CD4-positive, alpha-beta T cell treated with Interleukin-10 for 1 hour (primary cell): ENCODE measurements at places on chromosomes 5 and 9.

DNA sequence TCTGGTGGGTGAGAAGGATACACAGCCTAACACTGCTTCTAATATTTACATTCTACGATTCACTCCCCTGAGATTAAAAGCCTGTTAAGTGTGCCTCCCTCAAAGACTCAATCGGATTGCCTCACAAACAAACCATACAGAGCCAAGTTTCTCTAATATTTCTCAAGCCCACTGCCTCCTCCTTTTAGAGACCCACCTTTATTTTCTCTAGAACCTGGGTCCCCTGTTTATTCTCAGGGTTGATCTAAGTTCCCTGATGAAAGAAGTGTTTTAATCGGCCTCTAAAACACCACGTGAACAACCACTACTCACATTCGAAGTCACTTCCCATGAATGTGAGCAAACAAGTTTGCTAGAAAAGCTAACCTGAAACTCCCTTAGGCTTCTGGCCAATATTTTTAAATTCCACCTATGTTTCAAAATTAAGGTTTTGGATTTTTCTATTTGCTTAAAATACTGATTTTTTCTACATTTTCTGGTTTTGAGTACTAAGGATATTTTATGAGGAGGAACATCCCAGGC is 76.5 kb downstream of the GLIS3 start:
- DNase-seq = no peak

DNA sequence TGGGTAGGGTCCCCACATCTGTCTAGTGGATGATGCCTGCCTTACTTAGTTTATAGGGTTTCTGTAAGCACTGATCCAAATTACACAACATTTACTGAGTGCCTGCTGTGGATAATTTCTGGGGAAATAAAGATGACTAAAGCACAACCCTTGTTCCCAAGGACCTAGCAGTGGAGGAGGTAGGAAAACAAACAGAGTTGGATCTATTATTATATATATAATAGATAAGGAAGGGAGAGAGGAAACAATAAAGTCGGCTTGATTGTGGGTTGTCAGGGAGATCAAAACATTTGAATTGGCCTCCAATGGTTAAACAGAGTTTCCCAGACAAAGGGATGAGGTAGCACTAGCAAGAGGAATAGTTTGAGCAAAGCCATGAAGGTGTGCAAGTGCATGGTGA is 14.0 kb downstream of the IL33 start:
- DNase-seq = no peak

DNA sequence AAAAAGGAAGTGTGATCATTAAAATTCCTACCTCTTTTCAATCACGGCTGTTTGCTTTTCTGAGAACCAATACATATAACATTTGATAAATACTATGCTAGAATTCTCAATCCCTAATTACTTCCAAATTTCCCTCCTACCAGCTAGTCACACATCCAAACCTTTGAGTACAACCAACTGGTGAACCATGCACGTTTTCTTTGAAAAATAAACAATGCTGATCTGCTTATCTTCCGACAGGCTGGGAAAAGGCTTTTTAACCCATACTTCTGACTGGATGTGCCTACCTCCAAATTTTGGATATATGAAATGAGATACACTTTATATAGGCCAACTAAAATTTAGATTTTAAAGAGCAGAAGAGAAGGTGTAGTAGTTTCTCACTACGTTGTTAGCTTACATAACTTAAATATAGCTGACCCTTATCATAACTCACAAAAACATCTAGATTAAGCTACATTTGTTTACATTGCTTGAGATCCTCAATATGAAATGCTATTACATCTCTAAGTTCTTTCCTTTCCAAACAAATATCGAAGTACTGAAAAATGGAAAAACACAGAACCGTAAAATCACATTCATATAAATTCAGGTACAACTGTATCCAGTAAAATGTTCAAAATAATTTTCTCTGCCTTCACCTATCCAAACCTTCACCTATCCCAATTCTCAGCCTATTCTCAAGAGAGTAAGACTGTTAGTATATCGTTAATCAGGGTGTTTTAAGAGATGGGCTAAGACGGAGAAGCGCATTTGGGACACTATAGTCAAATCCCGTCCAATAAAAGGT is 2.1 kb downstream of the NR3C1 start:
- no peak for DNase-seq

- DNase-seq = no peak
Observed at GRCh38 chr9:93592643-93593021, 16.2 kb downstream of the PHF2 start.

DNA sequence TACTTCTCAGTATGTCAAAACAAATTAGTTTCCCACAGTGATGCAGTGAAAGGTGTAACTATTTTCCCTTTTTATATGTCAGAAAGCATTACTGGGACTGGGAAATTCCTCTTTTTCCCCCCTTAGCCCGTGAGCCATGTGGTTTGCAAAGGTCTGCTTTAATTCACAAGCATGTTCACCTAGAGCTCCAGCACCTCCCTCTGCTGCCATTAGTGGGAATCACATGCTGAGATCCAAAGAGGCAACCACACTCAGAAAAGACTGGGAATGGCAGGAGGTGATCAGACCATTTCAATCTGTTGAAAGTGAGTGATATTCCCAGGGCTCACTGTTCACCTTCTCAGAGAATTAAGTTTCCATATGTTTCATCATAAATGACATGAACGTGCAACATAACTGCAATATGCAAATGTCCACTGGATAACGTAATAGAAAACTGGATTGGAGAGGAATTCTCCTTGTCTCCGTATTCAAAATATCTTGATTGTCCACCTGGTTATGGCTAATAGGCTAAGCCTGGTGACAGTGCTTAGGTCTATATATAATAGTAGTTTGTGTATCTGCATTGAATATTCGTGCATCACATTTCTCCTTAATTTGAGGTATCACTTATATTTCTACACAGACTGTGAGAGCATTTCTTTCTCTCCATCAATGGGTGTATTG is 703.5 kb upstream of the WWC1 start:
- DNase-seq = no peak

DNA sequence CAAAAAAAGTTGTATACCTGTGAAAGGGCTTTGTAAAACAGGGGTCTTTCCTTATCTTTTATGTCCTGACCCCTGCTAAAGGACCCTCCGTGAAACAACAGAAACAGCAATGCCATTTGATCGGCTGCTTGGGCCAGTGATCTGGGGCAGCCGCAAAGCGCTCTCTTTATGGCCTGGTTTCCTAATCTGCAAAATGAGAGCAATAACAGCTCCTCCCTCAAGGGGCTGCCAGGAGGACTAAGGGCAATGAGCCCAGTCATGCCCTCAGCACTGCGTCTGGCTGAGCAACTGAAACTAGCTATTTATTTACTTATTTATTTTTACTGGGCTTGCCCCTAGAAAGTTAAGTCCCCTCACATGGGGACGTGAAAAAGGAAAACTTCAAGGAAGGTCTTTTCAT is 18.3 kb downstream of the CMBL start:
- no peak for DNase-seq

- DNase-seq = no peak
Observed at GRCh38 chr5:143837306-143837848, 25.4 kb downstream of the HMHB1 start.

DNA sequence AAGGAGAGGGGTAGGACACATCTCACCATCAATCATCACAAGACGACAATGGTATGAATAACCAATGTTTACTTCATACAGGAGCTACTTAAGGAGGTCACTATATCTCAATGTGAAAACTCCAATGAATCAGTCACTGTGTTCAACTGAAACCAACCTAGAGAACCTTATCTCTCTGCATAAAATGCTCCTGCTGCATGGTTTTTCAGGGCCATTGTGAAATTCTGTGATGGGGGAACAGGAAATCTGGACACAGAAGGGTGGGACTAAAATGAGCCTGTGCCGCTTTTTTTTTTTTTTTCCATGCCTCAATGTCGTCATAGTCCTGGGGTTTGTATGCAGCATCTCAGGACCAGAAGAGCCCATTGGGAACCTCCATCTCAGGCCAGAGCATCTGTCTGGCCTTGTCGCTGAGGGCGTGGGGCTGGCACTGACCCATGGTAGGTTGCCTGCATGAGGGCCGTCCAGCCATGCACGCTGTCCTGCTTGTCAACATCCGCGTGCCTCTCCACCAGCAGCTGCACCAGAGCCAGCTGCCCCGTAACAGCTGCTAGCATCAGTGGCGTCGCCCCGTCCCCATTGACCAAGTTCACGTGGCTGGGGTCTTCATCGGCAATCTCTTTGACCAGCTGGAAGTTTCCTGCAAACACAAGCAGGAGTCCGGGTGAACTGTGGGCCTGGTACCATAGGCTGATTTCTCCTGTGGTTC is 12.7 kb downstream of the ANKS6 start:
- DNase-seq = no peak

- no peak for DNase-seq
Observed at GRCh38 chr5:135578305-135578684, 496 bp downstream of the CXCL14 start.

DNA sequence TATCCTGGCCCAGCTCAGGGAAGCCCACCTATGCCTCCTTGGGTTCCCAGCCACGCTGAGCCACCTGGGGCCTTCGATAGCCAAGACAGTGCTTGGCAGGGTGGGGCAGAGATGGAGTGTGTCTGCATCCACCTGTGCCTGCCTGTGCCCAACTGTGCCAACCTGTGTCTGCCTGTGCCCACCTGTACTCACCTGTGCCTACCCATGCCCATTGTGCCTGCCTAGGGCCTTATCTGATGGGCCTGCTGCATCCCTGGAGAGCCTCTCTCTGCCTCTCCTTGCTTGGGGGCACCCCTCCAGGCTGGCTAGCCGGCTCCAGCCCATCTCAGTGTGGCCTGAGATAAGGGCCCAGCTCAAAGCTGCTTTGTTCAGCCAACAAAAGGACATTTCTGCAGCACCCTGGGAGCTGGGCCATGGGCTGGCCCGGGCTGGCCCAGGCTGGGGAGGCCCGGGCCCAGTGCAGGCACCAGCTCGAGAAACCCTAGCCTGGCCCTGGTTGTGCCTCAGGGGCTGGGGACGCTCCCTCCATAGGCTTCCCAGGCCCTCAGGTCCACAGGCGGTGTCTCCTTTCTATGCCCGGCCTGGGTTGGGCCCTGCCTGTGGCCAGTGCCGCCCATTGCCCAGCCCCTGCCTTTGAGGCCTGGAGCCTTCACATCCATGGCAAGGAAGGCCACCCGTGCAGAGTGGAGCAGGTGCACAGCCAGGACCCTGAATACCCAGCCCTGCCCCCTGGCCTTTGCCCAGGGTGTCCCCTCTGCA is 37.3 kb upstream of the NOTCH1 start:
- no peak for DNase-seq

- no peak for DNase-seq
Observed at GRCh38 chr5:21919414-21920022, 933.6 kb downstream of the CDH12 start.

- no peak for DNase-seq
Observed at GRCh38 chr5:60336491-60336890, 363.5 kb downstream of the DEPDC1B start.

GRCh38 chr5:96753848-96754247 is 53.9 kb downstream of the ERAP1 start:
- no peak for DNase-seq

GRCh38 chr5:134507452-134507851 is 18.0 kb upstream of the JADE2 start:
- DNase-seq = no peak

DNA sequence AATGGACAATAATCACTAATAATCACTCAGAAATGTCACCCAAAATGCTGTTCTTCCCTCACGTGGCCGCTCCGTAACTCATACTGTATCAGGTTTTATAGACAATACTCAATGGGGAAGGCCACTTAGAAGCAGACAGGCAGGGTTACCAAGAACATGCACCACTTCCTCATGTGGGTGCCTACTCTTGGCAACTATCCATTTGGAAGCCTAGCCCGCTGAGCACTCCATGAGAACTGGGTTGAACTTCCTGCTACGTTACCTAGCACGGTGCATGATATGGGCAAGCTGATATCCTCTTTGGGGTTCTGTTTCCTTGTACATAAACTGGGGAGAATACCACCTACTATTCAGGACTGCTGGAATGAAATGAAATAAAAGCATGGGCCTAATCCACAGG is 14.3 kb downstream of the DAP start:
- DNase-seq = no peak

GRCh38 chr9:72305102-72305546 is 59.9 kb downstream of the ZFAND5 start:
- DNase-seq = peak; percentile 28

DNA sequence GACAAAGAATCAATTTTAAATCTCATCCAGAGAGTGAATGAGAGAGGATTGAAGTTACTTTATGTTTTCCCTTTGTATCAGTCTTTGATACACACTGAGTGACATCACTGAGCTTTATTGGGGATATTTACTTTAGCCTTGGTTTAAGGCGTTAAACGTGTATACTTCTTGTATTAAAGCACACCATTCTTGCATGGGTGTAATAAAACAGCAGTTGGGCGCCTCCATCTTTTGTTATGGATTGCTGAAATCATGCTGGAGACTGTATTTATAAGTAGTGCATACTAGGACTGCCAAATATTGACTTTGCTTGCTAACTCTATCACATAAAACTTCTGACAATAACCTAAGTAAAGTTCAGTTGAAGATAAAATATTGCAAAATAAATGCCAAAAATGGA is 1755.8 kb upstream of the WWC1 start:
- DNase-seq = no peak

- no peak for DNase-seq
Observed at GRCh38 chr5:145242551-145242950, 592.6 kb downstream of the PRELID2 start.

DNA sequence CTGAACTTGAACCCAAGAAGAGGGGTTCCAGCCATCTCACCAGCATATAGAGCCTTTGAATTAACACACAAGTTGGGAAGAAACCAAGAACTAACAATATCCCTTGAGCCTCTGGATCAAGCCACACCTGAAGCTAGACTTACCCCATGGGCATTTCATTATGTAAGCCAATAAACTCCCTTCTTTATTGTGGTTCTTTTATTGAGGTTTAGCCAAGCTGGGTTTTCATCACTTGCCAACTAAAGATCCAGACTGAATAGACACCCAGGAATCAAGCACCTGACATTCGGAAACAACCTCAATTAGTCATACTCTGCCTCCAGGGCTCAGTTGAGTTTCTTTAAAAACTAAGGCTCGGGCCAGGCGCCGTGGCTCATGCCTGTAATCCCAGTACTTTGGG is 226.7 kb downstream of the AGTPBP1 start:
- no peak for DNase-seq

DNA sequence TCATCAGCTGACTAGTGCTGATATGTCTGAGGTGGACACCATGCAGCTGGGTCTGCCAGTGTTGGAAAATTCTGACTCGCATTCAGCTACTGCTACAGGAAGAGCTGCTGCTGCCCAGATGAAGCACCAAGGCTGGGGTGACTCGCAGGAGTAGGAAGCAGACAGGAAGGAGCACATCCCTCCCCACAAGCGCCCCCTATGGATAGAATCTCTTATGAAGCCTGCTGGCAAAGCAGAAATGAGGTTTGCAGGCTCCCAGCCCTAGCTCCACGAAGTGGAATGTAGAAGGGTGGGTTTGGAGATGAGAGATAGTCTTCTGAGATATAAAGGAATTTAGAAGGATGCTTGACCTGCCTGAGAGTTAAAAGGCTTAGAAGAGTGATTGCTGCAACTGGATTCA is 443.0 kb downstream of the ACTL7B start:
- DNase-seq = no peak

DNA sequence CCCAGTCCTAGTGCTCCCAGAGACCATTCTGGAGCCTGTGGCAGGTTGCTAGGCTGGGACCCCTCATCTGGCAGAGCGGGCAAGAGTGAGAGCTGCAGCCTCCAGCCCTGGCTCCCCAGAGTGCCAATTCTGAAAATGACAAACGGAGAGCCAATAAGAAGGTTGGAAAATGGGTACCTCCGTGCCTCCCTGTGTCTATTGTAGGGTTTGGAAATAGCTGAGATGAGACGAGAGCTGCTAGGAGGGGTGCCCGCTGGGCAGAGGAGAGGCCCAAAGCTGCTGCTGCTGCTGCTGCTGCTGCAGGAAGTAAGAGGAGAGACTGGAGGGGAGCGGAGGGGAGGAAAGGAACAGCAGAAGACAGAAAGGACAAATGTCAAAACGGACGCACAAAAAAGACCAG is 36.0 kb upstream of the FUBP3 start:
- no peak for DNase-seq
